ENCODE measurements at places on chromosomes 5 and 9.

DNA sequence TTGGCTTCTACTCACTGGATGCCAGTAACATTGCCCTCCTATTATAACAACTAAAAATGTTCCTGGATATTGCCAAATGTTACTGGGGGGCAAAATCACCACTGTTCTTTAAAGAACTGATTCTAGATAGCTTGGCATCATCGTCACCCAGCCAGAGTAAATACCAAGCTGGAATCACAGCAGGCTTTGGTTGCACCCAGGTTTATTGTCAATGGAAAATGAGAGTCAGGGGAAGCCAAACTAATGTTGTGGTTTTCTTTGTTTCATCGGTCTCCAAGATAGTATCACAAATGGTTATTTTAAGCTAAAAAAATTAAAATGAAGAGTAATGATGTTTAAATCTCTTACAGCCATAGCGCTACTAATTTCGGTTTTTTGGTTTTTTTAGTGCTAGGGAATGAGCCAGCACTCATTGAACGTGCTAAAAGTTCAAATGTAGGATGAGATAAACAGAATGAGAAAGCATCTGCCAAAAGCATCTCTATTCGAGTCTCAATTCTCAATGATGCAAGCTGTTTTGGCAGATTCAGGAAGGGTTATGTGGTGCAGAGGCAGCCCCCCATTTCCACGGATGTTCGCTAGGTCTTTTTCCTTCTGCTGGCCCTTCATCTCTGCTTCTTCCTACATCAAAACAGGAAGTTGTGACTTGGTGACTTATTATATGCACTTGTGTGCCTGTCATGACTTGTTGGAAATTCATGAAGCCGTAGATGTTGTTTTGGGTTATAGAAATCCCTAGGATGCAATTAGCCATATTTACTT is 558.0 kb downstream of the EBF1 start:
- DNase-seq = no peak

DNA sequence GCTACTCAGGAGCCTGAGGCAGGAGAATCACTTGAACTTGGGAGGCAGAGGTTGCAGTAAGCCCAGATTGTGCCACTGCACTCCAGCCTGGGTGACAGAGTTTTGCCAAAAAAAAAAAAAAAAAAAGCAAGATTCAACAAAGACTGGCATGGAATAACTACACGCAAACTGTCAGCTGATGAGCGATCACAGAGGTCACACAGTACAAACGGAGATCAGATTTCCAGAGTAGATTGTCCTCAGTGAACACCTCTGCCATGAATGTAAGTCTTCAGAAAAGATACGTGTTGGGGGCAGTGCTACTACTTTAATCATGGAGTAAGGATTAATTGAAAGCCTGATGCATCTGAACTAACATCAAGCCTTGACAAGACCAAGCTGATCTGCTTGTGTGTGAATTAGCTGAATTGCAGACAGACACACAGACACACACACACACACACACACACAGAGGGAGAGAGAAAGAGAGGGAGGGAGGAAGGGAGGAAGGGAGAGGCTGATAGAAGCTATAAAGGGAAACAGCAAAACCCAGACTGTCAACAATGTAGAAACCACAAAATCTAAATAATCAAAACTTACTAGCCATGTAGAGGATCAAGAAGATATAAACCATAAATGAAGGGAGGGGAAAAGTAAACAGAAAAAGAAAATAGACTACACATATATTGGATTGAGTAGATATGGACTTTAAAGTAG is 222.9 kb upstream of the ZNF462 start:
- DNase-seq = no peak

GRCh38 chr5:113427871-113428574 is 6.8 kb downstream of the TSSK1B start:
- DNase-seq = no peak

- no peak for DNase-seq
Measured at GRCh38 chr9:16645970-16646369, 224.5 kb downstream of the BNC2 start.

GRCh38 chr9:88995627-88996026 is 4.4 kb downstream of the S1PR3 start:
- no peak for DNase-seq

- DNase-seq = no peak
Measured at GRCh38 chr9:112535301-112535700, 48.7 kb downstream of the KIAA1958 start.

DNA sequence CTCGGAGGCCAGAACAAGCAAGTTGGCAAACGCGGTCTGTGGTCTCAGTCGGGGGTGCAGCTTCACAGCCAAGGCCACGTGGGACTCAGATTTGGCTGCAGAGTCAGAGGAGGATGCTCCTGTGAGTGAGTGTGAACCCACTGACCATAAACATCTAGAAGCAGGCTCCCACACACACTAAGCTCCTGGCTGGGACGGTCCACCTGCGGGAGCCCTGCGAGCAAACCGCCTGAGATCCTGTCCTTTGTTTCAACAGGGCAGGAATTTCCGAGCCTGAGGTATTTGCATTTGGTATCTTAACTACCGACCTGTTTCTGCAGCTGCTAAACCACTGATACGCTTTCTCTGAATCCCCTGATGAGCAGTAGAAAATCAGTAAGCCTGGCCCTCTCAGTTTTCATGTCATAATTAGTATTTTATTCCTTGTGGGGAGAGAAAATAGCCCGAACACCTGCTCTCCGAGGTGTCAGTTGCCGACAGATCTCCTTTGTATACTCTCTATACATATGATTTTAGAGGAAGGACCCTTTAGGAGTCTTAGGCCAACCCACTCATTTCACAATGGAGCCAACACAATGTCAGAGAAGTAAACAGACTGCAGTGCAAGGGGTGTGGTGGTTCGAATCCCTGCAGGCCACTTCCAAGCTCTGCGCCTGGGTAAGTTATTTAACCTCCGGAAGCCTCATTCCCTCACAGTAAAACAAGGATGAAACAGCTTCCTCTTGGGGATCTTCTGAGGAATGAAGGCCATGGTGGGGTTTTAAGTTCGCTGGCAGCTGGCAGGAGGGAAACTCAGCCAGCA is 40.9 kb upstream of the PWWP2A start:
- DNase-seq = peak; percentile 55

GRCh38 chr5:61523997-61524396 is 191.9 kb downstream of the ZSWIM6 start:
- no peak for DNase-seq
